ENCODE measurements at places on chromosomes 11 and 22.

- DNase-seq = no peak
Observed at GRCh38 chr22:39332441-39333064, 13.1 kb upstream of the RPL3 start.

DNA sequence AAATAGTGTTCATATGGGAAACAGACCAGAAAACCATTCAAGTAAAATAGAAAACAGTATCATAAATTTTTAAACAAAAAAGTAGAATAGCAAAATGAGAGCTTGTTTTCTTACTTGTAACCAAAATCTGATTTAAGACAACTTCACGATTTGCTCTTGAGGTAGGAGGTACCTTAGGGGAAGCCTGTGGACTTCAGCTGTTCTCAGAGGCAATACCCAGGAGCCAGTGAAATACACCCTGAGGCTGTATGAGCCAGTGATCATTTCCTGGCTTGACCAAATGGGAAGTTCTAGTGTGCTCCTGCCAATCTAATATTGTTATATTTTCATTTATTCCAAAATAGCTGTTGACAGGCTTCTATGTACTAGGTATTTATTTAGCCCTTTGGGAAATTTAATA, 104.8 kb downstream of the ARHGAP42 start:
- no peak for DNase-seq

DNA sequence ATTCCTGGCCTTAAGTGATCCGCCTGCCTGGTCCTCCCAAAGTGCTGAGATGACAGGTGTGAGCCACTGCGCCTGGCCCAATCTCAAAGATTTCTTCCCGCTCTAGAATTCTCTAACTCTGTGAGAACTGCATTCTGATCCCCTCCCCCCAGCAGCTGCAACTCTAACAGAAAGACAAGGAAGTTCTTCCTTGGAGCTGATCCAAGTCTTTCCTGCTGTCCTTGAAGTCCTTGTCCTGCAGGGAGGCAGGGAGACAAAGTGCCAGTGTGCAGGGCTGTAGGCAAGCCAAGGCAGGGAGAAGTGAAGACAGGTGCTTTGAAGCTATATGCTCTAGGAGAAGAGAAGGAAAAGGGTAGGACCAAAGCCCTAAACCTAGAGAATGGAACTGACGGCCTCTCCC, 9.5 kb upstream of the GGA1 start:
- DNase-seq = no peak

DNA sequence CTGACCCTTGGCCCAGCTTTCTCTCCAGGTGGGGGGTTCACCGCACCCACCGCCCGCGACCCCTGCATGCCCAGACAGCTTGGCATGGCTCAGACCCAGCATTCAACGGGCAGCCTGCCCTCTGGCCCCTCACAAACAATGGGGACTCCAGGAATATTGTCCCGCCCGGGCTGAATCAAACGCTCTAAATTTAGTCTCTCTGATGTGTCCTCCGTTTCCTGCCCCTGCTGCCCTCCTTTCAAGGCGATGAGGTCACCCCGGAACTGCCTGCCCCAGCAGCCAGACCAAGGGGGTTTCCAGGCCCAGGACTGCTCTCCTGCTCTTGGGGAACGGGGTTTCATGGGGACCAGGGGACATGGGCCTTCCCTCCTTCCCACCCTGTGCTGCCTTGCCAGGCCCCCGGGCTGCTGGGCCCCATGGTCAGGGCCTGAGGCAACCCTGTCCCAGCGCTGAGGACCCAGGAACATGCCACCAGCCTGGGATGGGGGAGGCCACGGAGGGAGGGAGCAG, 10.1 kb upstream of the PDGFB start:
- DNase-seq = no peak

DNA sequence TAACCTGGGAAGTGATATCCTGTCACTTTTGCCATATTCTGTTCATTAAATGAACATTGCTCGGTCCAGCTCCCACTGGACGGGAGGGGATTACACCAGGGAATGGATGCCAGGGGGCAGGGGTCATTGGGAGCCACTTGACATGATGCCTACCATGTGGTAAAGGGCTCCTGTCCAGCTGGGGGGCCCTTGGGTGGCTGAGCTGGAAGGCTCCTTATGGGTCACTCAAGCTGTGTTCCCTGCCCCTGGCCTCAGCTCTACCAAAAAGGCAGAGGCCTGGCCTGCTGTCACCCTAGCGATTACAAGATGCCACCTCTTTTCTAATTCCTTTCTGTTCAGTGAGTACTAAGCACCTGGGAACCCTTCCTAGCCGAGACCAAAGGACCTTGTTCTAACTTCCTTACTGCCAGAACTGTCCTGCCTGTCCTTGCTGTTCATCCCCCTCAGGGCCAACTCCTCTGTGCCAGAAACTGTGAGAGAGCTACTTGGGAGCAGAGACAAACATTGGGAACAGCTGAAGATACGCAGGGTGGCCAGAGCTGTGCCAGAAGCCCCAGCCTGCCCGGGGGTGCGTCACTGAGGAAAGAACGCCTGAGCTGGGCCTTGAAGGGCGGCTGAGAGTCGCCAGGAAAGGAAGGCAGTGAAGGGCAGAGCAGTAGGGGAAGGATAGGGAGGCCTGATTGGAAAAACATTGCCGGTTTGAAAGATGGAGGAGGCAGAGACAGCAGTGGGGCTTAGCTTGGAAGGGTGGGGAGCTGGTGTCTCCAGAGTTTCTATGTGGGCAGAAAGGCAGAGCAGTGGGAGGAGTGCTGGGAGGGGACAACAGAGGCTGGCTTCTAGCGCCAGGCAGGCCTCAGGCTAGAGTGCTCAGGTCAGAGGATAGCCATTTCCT, 12.7 kb upstream of the UVRAG start:
- no peak for DNase-seq

DNA sequence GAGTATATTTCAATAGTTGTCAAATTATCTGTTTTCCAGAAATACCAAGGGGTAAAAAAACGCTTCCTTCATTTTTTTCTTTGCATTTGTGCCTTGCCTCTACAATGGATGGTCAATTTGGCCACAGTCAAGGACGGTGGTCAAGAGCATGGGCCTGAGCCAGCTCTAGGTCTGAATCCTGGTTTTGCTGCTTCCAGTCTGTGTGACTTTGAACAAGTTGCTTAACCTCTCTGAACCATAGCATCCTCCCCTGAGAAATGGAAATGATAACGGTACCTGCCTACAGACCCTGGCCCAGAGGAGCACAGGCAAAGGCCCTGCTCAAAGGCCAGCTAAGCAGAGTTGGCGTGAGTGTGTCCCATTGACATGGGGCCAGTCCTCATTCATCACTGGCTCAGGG, 3.1 kb downstream of the PNPLA5 start:
- DNase-seq = no peak

DNA sequence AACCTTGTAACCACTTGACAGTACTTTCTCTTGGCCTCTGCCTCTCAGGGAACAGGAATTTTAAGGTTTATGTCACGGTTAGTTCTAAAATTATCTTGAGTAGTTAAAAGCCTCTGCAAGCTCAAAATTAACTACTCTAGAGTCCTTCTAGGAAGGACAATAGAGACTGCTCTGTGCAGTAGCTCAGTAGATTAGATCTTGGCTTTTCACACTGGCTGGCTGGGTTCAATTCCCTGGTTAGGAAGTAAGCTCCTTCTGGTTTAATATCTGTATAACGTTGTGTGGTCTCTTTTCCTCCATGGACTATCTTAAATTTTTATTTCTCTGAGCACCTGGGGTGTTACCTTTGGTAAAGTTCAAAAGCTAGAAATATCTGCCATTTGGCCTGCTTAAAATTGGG, 109.2 kb downstream of the AASDHPPT start:
- DNase-seq = no peak

GRCh38 chr11:94751218-94751609, 16.9 kb upstream of the AMOTL1 start:
- DNase-seq = no peak

DNA sequence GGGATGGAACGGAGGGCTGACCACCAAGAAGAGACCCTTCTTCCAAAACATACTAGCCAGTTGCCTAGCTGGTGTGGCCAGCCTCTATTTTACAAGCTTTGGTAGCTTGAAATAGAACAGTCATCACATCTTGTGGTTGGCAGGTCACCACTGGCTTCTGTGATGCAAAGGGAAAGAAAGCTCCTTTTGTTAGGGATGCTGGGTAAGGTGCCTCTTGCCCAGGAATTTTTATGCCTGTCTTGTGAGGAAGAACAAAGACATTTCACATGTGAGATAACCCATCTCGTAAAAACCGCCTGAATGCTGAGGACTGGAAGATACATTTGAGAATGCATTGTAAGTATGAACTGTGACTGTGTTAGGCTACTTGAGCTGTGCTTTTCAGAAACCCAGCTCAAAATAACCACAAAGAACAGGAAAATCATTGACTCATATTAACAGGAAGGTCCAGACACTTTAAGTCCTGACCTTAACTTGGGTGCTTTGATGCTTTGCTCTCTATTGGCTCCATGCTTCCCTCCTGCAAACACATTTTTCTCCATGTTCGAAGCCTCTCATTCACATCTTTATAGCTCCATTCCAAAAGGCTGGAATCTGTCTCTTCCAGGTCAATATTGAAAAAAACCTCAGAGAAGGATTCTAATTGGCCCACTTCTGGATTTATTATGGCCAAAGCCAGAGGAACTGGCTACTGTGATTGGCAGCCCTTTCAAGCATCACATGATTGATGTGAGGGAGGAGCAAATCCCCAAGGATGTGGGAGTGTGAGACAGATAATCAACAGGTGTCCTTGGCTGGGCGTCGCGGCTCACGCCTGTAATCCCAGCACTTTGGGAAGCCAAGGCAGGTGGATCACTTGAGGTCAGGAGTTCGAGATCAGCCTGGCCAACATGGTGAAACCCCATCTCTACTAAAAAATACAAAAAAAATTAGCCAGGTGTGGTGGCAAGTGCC, 53.9 kb downstream of the MICAL2 start:
- no peak for DNase-seq

GRCh38 chr11:65454311-65454695, 31.7 kb downstream of the NEAT1 start:
- no peak for DNase-seq

- no peak for DNase-seq
Observed at GRCh38 chr11:20672575-20672974, 3.2 kb downstream of the NELL1 start.

GRCh38 chr22:28279888-28280287, 360.8 kb upstream of the PITPNB start:
- no peak for DNase-seq

- no peak for DNase-seq
Observed at GRCh38 chr11:67278135-67278938, 10.8 kb upstream of the ANKRD13D start.

DNA sequence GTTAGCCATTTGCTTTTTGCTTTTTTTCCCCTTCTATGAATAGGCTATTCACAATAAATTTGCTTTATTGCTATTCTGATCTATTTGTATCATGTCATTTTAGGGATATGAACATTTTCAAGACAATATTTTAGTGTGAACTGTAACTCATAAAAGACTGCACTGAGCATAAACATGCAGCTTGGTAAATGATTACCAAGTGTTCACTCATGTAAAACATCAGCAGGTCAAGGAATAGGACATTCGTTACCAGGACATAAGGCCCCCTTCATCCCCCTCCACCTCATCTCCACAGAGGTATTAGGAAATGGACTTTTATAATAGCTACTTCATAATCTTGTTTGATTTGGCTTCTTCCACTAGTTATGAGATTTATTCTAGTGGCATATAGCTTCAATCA, 12.4 kb downstream of the NLRP14 start:
- DNase-seq = no peak

DNA sequence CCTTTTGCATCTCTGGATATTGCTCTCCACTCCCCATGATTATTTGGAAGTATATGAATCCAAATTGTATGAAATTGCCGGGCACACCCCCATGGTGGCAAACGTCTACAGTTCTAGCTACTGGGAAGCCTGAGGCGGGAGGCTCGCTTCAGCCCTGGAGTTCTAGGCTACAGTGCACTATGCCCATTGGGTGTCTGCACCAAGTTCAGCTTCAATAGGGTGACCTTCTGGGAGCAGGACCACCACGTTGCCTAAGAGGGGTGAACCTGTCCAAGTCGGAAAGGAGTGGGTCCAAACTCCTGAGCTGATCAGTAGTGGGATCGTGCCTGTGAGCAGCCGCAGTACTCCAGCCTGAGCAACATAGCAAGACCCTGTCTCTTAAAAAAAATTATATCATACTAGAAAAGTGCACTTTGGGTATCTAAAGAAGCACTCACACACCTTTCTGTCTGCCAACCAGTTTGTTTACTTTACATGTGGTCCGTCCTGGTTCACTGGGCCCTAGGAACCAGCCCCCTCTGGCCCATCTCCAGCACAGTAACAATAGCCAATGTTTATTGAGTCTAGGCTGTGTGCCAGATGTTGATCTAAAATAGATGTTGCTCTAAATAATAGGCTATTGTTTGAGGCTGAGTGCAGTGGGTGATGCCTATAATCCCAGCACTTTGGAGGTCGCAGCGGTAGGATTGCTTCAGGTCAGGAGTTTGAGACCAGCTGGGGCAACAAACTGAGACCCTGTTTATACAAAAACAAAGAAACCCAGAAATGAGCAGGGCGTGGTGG, 16.4 kb upstream of the KAT5 start:
- no peak for DNase-seq

GRCh38 chr11:40619654-40620053, 839.8 kb downstream of the LRRC4C start:
- no peak for DNase-seq

DNA sequence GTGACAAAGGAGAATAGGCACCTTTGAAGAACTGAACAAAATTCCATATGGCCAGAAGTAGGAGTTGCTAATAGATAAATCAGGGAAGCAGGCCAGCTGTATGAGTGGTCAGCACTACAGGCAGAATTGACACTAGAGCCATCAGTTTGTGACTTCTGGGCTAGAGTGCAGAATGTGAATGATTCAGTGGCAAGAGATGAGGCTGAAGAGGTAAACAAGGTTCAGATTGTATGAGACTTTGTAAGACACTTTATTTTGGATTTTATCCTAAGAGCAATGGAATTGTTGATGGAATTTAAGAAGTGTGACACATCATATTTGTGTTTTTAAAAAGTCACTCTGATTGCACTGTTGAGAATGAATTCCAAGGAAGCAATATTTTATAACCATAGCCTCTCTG, 12.9 kb downstream of the BIRC3 start:
- DNase-seq = no peak

DNA sequence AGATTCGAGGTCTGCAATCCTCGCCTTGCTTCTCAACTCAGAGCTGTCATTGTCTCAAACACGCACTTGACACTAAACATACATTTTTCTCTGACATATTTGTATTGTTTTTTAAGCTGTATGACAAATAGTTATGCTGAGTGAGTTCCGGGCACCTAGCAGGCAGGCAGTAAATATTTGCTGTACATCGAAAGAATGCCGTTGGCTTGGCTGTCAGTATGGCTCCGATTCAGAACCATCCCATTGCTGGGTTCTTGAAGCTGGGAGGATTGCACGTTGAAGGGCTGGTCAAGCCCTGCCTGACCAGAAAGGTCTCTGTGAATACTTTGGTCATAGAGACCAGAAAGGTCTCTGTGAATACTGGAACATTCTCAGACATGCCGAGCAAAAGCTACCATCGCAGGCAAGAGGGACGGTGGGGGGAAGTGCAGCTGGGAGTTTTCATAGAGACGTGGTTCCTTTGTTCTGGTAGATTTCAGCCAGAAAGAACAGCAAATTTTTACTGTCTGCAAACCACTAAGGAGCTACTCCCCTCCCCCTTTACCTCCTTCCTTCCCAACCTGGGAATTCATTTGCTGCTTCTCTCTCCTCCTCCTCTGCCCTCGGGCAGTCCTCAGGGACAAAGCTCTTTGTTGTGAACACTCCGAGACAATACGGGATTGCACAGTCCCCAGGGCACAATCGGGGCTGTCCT, 202.2 kb upstream of the SORL1-AS1 start:
- no peak for DNase-seq

All from stimulated activated CD8-positive, alpha-beta memory T cell treated with anti-CD3 and anti-CD28 coated beads, Interleukin-7, amount 100 ng/mL, for 24 hours (primary cell).